Aortic smooth muscle cell (primary cell): ENCODE measurements at places on chromosomes 6 and 20. TPM values are rescaled to one million over a fixed set of nuclear protein-coding genes. Genes with fewer than 3 reads are reported as not detected.

Gene CD24
- 0.26 and 0.37 TPM in 2 replicates for total RNA-seq

Gene ADTRP
- 0.66 and 2.6 TPM in 2 replicates for total RNA-seq

Gene HLA-G
- total RNA-seq, result not detected in 2 replicates

Gene LST1
- not detected in 2 replicates for total RNA-seq

Gene CCN5
- 0.40 and 0.93 TPM in 2 replicates for total RNA-seq

Gene PSORS1C2
- not detected in 2 replicates for total RNA-seq

Gene NKAPL
- total RNA-seq, result 1.9 and 2.4 TPM in 2 replicates

Gene ADGB
- total RNA-seq, result not detected in 2 replicates

Gene B4GALT5
- 14.7 and 19.8 TPM in 2 replicates for total RNA-seq
